ENCODE measurements at places on chromosomes 16 and 17.
A peak's percentile ranks its signal among the peaks of the same experiment; 100 is the strongest.

DNA sequence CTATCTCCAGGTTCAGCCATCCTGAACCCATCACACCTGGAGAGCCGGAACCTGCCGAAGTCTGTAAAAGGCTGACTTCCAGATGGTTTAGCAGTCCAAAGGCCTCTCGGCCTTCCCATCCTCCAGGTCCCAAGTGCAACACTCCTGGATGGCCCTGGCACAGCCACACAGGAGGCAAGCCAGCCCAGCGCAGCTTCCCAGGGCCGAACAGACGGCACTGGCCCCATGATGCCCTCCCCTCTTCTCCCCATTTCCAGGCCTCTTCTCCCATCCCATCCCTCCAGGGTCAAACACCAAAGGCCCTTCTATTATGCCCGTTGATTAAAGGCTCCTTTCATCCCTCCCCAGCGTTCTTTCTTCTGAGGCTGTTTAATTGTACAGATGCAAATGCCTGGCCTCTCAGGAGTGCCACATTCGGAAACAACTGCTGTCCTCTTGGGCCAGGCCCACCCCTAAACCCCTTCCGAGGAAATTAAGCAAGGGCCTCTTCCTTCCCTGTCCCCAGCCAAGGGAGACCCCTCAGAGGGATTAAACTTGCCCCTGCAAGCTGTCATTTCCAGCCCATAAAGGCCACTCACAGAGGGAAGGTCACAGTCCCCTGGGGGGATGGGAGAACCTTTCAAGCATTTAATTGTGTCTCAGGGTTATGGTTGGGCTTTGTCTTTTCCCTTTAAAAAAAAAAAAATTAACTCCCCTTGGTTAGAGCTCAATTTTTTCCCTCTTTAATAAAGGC, 30.8 kb downstream of the AXIN2 start:
- DNase-seq: no peak

- DNase-seq: no peak
Measured at GRCh38 chr16:2846511-2847310, 11.3 kb downstream of the PRSS22 start.

DNA sequence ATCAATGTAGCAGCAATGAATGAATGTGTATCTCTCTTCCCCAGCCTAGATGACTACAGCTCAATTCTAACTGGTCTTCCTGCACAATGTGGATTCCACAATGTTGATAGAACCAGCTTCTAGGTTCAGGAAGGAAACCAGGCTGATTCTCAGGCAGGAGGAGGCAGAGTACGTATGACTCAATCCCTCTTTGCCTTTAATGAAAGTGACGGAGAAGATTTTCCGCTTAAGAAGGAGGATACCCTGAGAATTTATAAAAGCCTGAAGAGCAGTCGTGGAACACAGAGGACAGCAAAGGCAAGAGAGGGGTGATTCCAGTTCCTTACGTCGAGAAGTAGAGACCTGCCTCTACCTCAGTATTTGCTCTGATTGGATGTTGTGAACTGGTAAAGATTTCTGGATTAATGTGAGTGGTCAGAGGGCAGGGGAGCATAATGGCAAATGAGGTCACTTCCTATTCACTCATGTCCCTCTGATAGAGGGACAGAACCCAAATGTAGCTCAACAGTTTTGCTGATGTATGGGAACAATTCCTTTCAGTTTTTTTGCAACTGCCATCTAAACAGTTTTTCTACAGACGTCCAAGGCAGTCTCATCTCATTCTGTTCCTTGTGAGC, 15.0 kb upstream of the SLC16A11 start:
- no peak for DNase-seq

GRCh38 chr16:70437582-70438557, 1.0 kb downstream of the ST3GAL2 start:
- no peak for DNase-seq

GRCh38 chr17:42964161-42964932, at the start of gene AARSD1:
AARSD1 (minus strand) TSS chr17:42964454; CDS start chr17:42964440, 14 bp downstream.
- DNase-seq: peak; percentile 73

DNA sequence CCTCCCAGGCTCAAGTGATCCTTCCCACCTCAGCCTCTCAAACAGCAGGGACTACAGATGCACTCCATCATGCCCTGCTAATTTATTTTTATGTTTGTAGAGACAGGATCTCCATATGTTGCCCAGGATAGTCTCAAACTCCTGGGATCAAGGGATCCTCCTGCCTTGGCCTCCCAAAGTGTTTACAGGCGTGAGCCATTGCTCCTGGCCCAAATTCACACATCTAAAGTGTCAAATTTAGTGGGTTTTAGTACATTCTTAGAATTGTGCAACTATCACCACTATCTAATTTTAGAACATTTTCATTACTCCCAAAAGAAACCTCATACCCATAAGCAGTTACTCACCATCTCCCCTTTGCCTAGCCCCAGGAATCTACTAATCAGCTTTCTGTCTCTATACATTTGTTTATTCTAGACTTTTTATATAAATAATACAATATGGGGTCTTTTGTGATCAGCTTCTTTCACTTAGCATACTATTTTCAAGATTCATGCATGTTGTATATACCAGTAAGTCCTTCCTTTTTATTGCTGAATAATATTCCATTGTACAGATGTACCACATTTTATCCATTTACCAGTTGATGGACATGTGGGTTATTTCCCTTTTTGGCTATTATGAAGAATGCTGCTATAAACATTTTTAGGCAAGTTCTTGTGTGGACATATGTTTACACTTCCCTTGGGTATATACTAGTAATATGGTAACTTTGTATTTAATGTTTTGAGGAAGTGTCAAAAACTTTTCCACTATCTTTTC, 25.1 kb upstream of the ITGA2B start:
- DNase-seq: no peak

DNA sequence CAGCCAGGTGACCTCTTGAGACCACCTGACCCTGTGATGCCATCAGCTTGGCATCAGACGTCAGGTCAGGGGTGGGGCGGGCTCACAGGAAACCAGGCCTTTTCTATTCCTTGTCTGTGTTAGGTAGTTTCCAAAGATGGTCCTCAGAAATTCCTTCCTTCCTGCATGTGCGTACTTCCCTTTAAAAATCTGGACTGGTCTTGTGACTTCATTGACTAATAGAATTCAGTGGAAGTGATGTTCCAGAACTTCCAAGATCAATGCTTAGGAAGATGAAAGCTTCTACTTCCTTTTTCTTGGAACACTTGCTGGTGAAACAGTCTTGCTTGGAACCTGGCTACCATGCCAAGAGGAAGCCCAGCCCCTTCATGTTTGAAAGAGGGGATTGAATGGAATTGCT, 10.0 kb upstream of the N4BP1 start:
- DNase-seq: no peak

DNA sequence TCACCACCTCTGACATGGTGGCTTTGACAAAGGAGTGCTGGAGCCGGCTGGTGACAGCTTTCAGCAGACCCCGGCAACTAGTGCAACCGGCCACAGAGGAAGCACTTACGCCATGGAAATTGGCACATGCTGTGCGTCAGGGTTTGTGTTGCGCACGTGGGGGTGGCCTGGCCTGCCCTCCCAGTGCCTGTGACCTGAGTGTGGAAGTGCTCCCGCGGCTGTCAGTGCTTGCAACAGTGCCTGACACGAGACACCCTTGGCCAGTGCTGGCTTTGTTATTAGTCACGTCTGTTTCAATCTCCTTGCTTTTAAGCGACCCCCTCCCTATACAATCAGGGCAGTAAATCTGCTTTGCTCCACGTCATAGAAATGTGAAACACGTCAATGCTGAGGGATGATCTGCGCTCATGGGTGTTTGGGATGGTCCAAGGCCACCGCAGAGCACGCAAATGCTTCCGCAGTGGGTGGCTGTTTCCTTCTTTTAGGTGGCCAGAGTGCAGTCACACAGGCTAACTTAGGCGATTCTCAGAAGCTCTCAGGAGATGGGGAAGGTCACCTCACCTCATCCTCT, 64.3 kb downstream of the PGS1 start:
- DNase-seq: peak; percentile 9

DNA sequence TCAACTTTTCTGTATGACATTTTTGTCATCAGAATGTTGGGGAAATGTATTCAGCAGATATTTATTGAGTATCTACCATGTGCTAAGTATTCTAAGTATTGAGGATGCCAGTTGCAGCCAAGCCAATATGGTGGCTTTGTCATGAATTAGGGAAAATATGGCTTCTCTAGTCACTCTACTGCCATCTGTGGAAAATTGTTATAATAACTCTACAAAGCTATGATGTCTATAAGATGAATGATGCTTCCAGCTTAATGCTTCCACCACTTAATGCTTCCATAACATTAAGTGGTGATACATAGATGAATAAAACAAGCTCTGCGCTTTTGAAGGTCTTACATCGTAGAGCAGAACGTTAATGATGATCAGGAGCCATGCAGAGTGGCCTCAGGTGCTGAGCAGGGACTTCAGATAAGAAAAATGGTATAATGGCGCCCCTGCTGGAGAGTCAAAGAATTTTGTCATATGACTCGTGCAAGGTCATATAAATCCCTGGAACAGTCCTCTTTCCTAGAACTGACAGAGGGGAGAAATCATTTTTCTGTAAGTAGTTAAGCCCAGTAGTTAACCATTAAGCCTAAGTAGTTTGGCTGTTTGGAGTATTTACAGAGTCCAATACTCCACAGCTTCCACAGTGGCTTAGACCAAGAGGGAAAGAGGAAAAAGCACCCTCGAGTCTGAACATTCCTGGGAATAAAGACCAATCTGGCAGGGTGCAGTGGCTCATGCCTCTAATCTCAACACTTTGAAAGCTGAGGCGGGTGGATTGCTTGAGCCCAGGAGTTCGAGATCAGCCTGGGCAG, 2.7 kb upstream of the TMIGD1 start:
- DNase-seq: no peak

DNA sequence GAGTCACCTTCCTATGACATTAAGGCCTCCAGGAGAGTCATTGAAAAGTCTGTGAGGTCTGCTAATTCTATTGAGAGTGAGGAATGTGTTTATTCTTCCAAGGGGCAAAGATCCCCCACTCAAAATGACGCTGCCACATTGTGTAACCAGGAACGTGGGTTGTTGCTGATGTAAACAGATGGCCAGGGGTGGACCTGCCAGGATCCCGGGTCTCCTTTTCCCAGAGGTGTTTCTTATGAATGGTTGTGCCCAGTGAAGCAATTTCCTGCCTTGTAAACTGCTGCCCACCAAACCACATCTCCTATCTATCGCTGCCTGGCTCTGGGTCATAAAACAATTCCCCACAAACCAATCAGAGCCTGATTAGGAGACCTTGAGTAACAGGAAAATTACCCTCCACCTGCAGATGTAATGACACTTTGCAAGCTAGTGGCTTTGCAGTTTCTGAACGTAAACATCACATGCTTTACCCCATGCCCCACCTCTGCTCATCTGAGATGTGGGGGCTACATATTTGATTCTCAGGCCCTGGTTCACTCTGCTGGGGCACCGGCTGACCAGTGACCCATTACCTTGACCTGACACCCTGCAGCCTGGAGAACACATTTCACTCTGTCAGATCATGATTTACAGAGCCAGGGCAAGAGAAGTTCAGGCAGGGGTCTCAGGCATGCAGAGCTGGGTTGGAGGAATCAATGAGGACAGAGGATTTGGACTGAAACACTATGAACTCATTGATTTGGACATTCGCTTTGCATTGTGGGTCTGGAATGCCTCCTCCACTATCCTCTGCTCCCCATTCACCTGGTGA, 33.1 kb upstream of the DDX52 start:
- no peak for DNase-seq

GRCh38 chr17:62935098-62935497, 30.9 kb upstream of the TANC2 start:
- DNase-seq: no peak

- DNase-seq: no peak
Measured at GRCh38 chr17:6487251-6488007, 43.2 kb downstream of the PIMREG start.

GRCh38 chr17:8629371-8630226, 926 bp downstream of the MYH10 start:
- no peak for DNase-seq

GRCh38 chr16:86761111-86762031, 183.0 kb downstream of the FOXL1 start:
- DNase-seq: no peak

DNA sequence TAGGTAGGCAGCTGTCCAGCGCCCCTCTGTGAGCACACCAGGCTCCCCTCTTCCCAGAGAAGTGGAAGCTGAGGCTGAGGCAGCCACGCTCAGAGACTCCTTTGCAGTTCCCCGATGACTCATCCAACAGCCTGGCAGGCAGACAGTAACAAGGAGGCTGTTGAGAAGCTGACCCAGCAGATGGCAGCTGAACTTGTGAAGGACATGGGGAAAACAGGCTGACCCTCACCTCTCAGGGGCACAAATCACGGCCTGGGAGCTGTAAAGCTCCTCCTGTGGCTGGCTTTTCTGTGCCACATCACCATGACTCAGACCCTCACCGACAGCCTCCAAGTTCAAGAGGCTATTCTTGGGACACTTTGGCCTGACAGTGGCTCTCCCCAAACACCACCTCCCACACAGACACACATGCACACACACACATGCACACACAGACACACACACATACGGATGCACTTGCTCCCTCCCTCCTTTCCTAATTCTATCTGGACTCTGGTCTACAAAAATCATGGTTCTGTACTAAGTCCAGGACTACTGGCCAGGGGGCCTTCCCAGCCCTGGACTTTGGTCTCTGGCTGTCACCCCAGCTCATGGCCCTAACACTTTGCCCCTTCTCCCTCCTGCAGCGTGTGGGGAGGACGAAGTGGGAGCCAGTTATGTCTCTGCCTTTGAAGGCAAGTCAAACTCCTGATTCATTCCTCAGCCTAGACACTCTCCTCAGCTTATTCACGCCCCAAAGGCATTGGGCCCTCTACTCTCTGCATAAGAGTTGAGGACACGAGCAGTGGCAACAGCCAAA, 23.2 kb downstream of the MAP3K14 start:
- DNase-seq: no peak

- DNase-seq: no peak
Measured at GRCh38 chr17:56897646-56898424, 16.0 kb downstream of the TRIM25 start.

- no peak for DNase-seq
Measured at GRCh38 chr16:84943620-84944019, 67.7 kb downstream of the ZDHHC7 start.

DNA sequence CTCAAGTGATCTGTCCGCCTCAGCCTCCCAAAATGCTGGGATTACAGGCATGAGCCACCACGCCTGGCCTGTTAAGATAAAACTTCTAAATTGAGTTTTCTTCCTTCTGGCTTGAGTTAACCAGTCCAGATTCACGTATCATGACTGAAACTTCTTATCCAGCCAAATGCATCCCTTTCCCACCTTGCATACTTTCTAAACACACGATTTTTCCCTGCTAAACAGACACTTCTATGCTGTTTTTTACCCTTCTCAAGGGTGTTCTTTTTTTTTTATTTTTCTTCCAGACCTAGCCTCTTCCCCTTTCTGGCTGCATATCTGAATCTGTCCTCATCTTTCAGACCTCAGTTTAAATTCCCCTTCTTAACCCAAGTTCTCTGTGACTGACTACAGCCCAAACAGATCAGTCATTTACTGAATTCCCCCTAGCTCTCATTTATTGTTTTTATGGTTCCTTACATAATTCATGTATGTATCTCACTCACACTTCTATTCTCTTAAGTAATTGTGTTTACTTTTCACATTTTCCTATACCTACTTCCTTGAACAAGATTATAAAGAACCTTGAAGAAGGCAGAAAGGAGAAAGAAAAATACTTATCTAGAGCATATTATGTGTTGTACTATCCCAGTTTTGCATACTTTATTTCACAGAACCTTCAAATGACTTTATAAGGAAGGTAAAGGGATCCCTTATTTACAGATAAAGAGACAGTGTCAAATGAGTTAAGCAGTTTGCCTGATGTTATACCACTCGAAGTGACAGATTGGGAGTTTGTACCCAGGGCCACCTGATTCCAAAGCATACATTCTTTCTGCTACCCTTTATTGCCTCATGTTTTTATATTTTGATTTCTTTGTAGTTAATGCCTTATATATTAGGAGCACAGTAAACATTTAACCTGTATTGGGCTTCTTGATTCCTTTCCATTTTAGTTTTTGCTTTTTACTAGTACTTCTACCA, 5.2 kb downstream of the EVI2B start:
- no peak for DNase-seq

Measured in stimulated activated CD8-positive, alpha-beta memory T cell treated with anti-CD3 and anti-CD28 coated beads, Interleukin-4, amount 100 ng/mL, for 1 hour (primary cell).